Smooth muscle cell of the brain vasculature (primary cell): ENCODE measurements at places on chromosomes 16 and 17.

- DNase-seq = no peak
Observed at GRCh38 chr17:31900877-31901276, 631 bp downstream of the UTP6 start.

DNA sequence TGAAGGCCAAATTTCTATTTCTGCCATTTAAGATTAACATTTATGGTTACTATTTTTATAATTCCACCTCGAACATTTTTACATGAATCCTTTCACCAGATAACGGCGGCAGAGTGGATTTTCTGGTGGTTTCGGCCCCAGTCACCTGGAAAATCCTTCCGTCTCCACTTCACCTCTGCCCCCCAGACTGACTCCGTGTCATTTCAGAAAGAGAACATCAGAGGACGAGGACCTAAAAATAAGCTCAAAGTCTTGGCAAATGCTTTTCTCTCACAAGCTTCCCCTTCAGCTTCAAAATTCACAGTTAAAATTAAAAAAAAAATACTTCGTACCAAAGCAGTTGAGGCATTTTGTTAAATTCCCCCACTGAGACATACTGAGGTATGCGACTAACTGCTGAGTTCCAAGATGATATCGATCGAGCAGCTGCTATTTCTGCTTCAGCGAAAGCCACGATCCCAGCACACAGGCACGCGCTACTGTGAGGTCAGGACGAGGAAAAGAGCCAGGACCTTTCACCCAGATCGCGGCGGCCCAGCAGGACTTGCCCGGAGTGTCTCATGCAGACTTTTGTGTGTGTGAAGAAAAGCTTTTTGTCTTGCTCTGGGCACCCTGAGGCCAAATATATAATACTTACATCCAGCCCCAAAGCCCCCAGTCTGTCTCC, 36.8 kb downstream of the ASPA start:
- DNase-seq = no peak

DNA sequence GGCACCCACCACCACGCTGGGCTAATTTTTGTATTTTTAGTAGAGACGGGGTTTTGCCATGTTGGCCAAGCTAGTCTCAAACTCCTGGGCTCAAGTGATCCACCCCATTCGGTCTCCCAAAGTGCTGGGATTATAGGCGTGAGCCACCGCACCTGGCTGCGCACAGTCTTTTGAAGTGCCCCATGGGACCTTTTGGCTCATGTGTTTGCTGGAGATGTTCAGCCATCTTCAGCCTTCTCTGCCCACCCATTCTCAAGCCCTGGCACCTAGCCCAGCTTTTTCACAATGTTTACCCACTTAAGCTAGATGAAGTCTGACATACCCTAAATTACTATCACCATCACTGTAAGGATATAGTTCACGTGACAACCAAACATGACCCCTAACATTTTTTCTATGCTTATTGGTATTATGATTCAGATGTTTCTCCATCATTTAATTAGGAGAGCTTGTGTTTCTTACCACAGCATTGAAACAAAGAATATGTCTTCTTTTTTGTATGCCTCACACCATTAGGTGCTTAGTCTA, 32.3 kb downstream of the PECAM1 start:
- no peak for DNase-seq

DNA sequence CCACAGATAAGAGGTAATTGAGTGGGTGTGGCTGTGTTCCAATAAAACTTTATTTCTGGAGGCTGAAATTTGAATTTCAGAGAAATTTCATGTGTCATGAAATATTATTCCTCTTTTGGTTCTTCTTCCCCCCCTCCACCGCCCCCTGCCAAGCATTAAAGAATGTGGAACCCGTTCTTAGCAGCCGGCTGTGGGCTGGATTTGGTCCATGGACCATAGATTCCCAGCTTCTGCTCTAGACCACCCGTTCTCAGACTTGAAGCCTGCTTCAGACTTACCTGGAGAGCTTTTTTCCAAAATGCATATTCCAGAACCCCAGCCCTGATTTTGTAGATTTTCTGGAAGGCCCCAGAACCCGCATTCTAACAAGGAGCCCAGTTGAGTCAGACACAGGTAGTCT, 15.1 kb upstream of the LASP1NB start:
- DNase-seq = no peak

DNA sequence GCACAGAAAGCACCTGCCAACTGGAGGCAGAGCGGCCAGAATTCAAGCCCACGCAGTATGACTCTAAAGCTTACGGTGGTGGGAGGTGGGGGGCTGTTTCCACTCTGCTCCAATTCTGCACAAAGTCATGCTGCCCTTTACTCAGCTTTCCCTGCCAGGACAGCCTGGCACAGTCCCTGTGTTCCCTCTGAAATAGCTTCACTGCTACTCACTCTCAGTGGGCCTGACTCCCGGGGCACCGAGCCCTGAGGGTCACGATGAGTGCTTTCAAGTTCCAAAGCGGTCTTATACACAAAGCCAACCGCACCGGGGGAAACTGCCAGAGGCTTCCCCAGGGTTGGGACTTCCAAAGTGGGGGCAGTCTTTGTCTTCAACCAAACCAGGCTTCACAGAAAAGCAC, 306.1 kb upstream of the XYLT1 start:
- no peak for DNase-seq

DNA sequence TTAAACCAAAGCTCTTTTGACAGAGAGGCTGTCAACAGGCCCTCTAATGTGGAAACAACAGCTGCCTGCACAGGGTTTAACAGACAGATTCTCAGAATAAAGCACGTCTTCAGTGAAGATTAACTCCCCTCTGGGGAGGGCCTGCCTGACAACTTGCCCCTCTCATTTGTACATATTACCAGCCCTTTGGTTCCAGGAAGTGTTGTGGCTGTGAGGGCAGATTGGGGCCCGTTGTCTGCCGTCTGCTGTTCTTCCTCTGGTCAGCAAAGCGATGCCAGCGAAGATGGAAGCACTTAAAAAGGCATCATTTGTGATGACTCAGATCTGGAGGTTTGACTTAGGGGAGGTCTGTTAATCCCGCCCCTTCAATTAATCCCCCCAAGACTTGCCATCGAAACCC, 177.0 kb upstream of the IRX6 start:
- no peak for DNase-seq

DNA sequence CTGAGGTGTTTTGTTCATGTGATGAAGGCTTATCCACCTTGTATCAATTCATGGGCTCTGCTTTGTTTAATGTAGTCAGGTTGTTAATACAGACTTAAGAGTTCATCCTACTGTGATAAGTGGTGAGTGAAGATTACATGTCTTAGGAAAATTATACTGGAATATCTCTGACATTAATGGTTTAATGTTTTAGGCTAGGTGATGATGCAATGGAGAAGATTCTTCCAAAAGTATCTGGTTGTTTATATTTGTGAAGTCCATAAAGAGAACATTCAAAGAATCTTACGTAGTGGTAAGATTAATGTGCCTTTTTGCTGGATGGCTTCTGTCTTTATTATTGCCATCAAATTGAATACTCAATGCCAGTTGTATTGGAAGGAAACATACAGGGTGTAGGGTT, 236.4 kb downstream of the BCAS3 start:
- no peak for DNase-seq

DNA sequence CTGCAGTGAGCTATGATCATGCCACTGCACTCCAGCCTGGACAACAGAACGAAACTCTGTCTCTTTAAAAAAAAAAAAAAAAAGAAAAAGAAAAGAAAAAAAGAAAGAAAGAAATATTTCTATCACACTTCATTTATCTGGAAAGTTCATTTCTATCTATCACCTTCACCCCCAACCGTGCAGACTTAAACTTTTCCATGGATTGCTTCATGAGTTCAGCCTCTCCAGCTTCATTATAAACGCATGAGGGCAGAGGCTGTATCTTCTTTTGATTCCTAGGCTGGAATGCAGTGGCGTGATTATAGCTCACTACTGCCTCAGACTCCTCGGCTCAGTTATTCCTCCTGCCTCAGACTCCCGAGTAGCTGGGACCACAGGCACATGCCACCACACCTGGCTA, 28.2 kb downstream of the MRC2 start:
- DNase-seq = no peak

DNA sequence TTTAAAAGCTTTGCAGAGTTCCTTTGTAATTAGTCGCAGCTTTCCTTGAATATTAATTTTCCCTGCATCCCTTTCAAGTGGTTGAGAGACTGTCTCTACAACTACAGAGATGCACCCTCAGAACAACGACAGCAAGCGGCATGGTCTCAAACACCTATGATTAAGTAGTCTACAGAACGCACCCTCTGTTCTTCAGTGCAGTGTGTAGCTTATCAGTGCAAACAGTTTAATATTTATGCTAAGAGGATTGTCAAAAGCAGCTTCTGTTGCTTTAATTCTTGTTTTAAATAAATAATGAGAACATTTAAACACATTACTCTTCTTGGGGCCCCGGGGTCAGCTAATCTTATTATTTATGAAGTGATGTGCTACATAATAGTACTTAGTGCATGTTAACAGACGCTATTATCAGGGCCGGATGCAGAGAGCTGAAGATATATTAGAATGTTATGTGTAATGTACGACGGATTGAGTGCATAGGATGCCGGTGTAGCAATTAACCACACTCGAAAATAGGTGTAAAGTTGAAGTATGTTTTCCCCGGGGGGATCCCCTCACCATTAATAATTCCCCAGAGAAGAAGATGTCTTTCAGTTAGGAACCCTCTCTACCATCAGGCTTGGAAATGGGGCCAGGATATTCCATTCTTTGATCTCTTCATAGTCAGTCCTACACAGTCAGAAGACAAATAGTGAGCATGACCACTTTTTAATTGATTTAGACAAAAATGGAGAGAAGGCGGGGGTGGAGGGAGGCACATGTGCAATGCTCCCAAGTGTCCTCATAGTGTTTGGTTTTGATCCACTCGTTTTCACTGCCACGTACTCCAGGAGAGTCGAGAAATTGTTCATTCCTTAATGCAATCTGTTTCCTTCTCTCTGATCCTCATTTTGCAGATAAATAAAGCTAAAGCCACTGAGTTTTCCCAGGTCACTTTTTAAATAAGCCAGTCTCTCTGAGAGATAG, 176.3 kb downstream of the IRX3 start:
- no peak for DNase-seq

- DNase-seq = no peak
Observed at GRCh38 chr16:24537474-24538337, 1.7 kb upstream of the RBBP6 start.

DNA sequence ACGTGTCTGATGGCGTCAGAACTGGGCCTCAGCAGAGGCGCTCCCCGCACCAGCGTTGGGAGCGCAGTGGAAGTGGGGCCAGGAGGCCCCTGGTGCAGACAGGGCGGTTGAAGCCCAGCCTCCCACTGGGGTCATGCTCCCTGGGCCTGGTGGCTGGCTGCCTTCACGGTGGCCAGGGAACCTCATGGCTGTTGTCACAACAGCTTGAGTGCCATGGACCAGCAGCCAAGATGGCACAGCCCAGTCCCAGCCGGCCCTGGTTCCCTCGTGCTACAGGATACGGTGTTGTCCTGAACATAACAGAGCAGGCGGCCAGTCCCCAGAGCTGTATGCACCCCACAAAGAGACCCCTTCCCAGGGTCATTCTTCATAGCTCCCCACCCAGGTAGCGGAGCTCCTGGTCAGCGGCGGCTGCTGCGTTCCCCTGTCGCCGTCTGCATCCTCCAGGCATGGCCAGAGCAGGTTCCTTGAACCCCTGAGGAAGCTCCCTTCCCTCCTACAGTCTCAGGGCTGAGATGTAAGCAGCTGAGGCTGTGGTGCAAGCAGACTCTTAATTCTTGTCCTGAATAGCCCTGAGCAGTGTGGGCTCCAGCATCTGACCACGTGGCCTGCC, 29.7 kb downstream of the NME3 start:
- no peak for DNase-seq

GRCh38 chr16:49419006-49419405, 45.4 kb downstream of the C16orf78 start:
- DNase-seq = no peak

- DNase-seq = no peak
Observed at GRCh38 chr17:66580956-66581391, 253.9 kb upstream of the CACNG5 start.

DNA sequence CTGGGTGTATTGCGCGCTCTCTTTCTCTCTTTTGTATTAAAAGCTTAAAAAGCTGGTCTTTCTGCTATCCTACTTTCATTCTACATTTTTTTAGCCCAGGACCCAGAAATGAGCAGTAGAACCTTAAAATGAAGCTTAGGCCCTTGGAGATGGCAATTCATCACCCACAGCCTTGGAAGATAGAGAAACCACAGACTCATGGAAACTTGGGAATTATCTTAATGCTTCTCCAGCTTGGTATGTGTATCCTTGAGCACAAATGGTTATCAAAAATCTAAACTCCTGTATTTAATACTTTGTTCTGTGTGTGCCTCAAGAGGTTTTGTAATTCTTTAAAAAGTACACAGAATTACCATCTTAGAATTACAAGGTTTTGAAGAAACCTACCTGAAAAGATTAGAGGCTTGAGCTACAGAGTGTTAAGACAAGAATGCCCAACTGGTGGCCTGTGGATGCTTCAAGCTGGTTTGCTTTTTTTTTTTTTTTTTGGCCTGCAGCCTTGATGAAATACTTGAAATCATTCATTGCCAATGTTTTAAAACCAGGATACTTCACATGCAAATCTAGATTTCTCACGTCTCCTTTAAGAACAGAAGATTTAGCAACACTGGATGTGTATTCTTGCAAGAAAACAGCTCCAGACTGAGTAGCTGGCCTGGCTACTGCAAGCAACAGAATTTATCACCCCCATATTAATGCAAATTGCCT, 105.0 kb downstream of the XYLT1 start:
- no peak for DNase-seq

DNA sequence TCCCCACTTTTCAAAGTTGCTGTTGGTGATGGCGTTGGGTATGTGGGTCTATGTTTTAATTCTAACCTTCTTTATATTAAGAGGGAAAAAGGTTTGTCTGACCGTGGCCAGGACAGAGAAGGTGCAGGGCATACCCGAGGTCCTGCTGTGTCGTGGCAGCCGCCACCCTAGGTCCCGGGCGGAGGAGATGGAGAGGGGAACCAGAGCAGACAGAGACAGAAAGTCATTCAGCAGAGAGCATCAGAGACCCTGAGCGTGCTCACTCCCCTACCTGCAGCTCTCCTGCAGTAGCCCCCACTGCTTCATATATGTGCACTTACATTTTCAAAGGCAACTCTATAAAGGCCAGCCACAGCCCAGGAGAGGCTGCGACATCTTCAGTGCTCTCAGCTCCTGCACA, 327.2 kb upstream of the TNRC6C start:
- DNase-seq = no peak

GRCh38 chr17:19578545-19578944, 44.9 kb downstream of the SLC47A1 start:
- DNase-seq = no peak

DNA sequence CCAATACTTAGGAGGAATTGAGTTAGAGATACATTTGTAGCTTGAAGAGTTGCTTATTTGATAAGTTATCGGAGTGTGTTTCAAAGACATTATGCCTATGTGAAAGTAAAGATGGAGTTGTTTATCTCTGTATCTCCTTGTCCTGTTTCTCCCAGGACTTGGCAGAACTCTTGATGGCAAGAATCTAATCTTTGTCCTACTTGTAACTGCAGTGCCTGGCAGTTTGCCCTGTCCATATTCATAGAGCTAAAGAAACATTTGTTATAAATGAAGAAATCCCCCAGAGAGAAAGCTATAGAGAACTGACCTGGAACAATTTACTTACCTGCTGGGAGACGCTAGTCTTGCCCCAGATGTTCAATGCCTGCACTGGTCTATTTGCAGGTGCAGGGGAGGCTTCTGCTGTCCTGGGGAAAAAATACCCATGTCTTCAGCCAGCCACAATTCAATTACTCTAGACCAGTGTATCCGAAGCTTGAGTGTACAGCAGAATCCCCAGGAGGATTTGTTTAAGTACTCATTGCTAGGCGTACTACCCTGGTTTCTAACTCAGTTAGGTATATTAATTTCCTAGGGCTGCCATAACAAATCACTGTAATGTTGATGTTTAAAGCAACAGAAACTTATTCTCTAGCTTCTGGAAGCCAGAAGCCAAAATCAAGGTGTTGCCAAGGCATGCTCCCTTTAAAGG, 410.0 kb upstream of the HSBP1 start:
- DNase-seq = no peak

GRCh38 chr17:17742688-17743390, 61.6 kb downstream of the RAI1 start:
- no peak for DNase-seq
